ENCODE measurements at places on chromosomes 5 and 9.

DNA sequence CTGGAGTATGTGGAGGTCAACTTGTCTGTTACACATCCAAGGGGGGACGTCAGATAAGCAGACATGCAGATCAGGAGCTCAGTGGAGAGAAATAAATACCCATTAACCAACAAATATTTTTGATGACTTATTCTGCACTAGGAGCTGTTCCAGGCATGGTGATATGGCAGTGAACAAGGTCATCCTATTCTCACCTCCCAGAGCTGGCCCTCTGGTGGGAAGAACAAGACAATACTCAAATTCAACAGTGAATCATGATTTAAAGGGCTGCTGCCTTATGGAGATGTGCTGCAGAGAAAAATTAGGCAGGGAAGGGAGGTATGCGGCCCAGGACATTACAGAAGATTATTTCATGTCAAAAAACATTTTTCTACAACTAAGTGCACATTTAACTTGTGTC lies 36.5 kb downstream of the SYK start:
- DNase-seq = no peak

- no peak for DNase-seq
These were observed 25.1 kb downstream of the MACROH2A1 start for GRCh38 chr5:135373736-135374515.

GRCh38 chr9:25960178-25960577 lies 281.9 kb upstream of the TUSC1 start:
- DNase-seq = no peak

GRCh38 chr5:107935645-107936044 lies 264.9 kb upstream of the EFNA5 start:
- DNase-seq = no peak

- DNase-seq = no peak
These were observed 19.0 kb downstream of the PHAX start for GRCh38 chr5:126619781-126620180.

GRCh38 chr5:7916171-7916804 lies 47.3 kb downstream of the MTRR start:
- DNase-seq = no peak

DNA sequence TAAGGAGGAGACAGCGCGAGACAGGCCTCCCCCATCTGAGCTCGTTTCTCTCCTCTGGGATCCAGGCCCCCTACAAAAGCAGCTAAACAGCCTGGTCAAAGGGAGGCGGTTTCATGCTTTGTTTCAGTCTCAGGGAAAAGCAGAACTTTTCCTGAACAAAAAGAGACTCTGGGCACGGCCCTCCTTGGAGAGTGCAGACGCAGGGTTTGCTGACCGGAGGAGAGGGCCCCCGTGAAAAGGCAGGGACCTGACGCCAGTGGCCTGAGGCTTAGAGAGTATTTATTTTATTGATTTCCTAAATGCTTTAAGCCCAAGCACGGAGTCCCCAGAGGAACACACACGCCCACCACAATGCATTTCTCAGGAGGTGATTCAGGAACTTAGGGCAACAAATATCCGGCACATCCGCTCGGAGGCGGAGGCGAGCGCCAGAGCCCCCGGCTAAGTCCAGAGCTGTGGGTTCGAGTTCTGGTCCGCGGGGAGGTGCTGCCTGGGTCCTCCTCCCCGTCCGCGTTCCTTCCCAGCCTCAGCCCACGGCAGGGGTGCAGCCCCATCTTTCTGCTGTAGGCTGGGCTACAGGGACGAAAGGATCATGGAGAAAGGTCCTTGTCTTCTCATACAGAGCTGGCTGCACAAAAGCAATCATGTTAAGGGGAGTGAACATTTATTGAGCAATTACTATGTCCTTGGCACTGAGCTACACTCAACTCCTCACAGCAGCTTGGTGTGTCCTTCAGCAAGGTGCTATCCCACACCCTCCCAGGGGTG lies 40.0 kb downstream of the PTGES start:
- no peak for DNase-seq
